Activated T-helper 1 cell treated with Interleukin-2 at 50 U/mL for 16 hours (primary cell): ENCODE measurements at places on chromosomes 5 and 9.

DNA sequence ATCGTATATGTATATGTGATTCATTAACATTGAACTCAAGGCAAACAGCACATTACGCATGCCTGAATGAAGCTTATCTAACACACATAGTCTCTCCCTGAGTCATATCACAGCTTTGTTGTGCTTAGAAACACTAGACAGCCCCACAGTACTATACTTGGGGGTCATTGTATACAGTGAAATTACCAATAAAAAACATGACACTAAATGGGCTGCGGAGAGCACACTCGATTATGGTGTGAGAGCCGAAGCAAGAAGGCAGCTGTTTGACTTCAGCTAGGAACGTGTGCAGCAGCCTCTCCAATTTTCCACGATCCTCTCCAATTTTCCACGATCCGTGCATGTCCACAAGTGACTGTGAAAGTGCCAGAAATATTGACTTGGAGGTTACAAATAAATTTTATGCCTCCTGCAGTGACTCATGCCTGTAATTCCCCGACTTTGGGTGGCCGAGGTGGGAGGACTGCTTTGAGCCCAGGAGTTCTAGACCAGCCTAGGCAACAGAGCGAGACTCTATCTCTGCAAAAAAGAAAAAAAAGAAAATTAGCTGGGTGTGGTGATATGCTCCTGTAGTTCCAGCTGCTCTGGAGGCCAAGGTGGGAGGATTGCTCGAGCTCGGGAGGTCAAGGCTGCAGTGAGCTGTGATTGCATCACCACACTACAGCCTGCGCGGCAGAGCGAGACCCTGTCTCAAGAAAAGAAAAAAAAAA is 102.4 kb downstream of the DAPK1 start:
- DNase-seq: no peak

- DNase-seq: no peak
Measured at GRCh38 chr5:107092695-107093094, 578.0 kb downstream of the EFNA5 start.

GRCh38 chr9:86685556-86685955 is 261.8 kb downstream of the GAS1 start:
- no peak for DNase-seq

DNA sequence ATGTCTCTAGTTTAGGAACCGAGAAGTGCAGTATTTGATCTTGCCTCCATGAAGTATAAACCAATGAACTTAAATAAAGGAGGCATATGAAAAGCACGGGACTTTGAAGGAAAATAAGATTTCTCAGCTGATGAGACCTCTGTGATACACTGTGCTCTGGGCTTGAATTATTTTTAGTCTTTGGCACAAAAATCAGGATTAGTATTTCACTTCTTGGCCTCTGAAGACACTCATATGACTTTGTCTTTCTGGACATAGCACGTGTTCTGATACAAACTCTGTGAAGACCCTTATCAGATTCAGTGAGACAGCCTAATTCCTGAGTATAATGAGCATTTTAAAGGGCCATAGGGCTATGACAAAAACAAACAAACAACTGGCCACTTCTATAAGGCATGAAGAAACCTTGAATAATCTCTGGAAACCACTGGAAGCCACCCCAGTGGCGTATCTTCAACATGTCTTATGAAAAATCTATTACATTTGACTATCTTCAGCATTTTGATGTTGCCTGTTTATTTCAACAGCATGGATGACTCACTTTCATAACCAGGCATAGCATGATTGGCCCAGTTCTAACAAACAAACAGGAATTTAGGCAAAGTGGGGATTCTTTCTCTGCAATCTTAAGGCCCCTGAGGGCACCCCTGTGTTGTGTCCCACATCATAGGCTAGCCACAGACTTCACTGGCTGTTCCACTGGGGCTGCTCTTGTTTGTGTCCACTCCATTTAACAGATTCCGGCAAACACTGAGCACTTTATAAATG is 90.3 kb upstream of the ZNF462 start:
- DNase-seq: no peak

DNA sequence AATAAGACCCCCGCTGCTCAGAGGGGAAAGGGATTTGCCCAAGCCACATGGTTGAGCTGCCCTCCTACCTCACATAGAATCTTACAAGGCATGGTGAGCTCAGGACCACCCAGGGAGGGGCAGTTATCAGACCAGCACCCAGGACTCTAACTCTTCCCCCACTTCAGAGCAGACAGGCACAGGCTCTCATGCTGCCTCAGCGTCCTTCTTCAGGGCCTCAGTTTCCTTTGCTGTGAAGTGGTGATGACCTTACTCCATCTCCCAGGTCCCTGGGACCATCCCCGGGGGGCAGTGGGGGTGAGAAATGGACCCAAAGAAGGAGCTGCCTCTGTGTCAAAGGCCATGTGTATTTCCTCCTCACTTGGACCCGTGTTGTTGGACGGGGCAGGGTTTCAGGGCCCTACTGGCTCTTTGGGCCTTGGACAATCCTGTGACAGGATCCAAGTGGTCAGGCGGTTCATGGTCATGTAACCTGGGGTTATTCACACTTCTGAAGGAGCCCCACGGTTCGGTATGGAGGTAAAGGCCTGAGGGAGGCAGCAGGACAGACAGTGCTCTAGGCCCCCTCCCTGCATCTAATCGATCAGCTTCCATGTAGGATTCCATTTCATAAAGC is 31.7 kb upstream of the CSF1R start:
- no peak for DNase-seq

GRCh38 chr9:95570646-95571045 is 53.9 kb upstream of the PTCH1 start:
- DNase-seq: no peak

DNA sequence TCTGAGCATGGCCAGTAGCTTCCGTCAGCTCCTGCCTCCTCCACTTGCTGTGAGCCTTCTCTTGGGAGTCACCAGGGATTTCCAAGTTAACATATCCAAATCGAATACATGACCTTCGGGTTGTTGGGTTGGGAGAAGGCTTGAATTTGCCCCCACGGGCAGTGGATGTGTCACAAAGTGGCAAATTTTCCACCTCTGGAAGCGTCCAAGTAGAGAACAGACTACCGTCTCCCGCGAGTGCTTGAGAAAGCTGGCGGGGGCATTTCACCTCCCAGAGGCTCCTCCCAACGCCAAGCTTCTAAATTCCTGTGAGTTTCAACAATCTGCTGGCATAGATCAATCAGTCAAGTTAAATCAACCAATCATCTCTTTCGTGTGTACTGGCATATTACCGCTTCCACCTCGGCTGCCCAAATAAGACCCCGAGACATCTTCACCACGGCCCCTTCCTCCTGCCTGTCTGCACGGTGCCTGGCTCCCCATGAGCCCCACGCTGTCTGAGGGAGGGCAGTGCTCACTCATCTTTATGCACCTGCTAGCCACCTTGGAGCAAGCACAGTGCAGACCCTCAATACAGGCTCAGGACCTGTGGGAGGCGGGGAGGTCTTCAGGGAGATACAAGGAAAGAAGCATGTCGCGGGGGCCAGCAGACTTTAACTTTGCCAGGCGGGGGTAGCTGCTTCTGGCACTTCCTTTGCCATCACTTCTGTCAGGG is 79.1 kb downstream of the MRPL36 start:
- no peak for DNase-seq

GRCh38 chr9:98900244-98900643 is 43.5 kb upstream of the COL15A1 start:
- DNase-seq: no peak

GRCh38 chr9:73596321-73596720 is 444.7 kb downstream of the ANXA1 start:
- no peak for DNase-seq

GRCh38 chr5:173940269-173940668 is 48.7 kb upstream of the C5orf47 start:
- DNase-seq: no peak

DNA sequence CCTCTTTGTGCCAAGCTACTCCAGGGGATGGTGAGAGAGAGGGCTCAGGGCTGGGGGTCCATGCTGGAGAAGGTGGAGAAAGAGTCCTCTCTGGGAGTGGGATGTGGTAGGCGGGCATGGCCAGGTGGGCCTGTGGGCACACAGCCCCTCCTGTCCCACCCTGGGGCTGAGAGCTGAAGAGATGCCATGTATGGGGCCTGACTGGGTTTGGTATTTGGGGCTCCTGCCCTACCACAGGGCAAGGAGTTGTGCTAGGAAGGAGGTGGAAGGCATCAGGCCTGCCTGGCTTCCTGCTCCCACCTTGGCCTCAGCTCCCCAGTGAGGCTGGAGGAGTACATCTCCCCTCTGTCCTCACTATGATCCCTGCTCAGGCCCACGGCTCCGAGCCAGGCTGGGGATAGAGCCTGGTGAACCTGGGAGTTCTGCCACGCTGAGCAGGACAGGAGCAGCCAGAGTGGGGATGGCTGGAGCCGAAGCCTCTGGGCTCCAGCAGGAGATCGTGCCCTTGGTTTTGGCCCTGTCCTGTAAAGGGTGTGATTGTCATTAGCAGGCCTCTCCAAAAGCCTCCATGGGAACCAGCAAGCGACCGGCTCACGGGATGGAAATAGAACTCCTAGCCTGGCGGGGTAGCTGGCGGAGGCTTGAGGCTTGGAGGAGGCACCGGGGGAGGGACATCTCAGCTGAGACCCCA is 75.5 kb downstream of the CACNA1B start:
- DNase-seq: no peak

DNA sequence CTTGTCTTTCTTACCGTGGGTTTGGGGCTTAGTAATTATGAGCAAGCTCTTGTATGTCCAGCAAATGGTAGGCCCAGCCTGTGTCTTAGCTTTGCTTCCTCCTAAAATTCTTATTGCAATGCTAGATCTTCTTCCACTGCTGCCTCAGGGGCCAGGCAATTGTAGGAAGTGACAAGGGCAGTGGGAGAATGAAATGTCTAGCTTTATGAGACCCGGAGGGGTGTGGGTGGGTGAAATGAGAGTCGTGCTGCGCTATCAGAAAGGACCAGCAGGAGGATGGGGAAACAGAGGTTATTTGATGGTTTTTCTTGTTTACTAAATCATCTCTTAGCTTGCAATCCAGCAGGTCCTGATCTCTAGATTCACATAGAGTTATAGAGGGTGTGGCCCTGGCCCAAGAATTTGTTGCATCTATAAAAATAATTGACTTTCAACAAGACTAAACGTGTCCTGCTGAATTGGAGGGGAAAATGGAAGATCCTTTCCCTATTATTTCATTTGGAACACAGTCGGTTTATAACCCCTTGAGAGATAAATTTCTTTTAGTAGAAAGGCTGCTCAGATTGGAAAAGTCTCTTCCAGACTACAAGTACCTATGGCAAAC is 43.7 kb downstream of the ZNF366 start:
- DNase-seq: no peak

DNA sequence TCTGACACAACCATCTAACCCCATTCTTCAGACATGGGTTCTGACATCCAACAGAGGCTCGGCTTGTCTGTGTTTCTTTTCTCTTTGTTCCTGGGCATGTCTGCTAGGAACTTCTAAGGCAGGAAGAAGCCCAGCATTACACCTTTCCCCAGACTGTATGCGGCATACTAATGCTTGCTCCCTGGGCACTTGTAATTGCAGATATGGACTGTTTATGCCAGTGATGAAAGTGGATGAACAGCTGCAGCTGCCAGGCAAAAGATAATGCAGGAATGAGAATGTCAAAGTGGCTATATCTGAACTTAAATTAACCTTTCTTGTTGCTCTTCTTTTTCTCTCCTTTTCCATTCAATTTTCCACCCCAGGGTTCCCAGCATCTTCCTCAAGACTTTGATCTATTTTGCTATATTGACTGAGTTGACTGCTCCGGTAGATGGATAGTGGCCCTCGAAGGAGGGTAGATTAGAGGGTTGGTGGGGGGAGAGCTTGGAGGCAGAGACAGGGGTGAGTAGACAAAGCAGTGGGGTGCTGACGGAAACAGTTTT is 344.4 kb downstream of the MAN2A1 start:
- DNase-seq: no peak

GRCh38 chr5:56501781-56502557 is 268.8 kb upstream of the ANKRD55 start:
- no peak for DNase-seq

DNA sequence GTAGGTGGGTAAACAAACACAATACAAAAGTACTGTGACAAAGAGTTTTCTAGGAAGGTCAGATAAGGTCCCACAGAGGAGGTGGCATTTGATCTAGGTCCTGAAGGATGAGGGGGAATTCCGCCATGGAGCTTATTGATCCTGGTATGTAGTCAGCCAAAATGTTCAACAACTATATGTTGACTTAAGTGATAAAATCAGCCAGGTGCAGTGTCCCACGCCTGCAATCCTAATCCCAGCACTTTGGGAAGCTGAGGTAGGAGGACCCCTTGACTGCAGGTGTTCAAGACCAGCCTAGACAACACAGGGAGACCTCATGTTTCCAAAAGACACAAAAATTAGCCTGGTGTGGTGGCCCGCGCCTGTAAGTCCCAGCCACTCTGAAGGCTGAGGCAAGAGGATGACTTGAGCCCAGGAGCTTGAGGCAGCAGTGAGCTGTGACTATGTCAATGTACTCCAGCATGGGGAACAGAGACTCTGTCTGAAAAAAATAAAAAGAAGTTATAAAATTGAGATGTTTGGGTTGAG is 46.4 kb upstream of the PLIN2 start:
- DNase-seq: no peak

DNA sequence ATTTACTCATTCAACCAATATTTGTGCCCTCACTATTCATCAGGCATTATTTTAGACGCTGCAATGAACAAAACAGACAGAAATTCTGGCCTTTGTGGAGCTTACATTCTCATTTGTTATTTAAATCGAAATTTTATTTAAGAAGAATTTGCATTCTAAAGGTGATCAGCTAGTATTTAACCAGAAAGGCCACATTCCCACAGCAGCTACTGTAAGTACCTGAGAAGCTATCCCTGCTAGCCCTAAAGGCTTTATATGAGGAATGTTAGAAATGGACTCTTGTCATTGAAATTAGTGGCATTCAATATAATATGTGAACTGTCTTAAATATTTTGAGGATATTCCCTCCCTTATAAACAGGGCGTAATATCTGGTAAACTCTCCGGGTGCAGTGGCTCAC is 35.0 kb upstream of the GOLM1 start:
- no peak for DNase-seq

DNA sequence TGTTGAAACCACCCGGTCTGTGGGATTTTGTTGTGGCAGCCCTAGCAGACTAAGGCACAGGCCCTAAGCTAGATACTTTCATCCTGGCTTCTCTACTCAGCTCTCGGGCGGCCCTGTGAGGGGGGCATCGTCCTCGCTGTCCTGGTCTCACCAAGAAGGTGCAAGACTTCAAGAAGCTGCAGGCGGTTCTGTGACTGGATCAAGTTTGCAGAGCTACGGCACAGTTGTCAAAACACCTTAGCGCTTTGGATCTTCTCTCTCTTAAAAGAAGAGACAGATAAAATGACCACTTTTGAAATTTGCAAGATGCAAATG is 119.4 kb upstream of the PHYKPL start:
- no peak for DNase-seq

GRCh38 chr9:21995666-21996398 is 1.2 kb downstream of the CDKN2B-AS1 start:
- no peak for DNase-seq
